Naive thymus-derived CD4-positive, alpha-beta T cell (primary cell): ENCODE measurements at places on chromosomes 12 and 14. TPM values are rescaled to one million over a fixed set of nuclear protein-coding genes. Genes with fewer than 3 reads are reported as not detected.

GRCh38 chr14:63638493-63638892 is 3.2 kb downstream of the WDR89 start:
- no peak for DNase-seq

DNA sequence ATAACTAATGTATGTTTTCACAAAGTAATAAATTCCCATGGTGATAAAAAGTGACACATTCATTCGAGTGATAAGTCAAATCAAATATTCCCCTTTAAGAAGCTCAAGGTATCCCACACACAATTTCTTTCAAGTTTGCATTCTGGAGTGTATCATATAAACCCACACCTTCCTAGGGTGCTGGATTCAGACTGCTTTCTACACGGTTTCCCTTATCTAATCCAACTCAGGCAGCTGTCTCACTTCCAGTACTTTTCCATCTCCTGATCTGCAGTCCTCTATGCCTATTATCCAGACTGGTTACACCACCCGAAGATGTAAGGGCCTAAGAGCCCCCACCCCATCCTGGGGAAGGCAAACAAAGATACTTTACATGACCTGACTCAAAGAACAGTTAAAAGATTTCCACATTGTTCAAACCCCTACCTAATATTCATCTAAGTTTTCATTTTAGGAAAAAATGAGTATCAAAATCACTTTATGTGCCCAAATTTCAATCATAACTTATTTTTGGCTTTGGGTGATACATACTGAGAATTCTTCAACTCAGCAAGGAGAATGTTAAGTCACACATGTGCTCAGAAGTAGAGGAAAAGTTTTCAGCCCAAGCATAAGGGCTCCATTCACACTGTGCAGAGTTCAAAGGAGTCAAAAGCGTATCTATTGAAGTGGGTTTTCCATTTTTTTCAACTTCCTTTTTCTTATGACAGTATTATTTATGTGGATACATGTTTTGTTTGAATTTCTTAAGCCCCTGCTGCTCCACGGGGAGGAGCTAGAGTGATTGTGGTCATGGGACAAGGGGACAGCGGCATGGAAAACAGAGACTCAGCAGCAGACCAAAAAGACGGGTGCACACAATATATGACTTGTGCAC is 41.8 kb downstream of the CORO1C start:
- DNase-seq: peak; percentile 47

DNA sequence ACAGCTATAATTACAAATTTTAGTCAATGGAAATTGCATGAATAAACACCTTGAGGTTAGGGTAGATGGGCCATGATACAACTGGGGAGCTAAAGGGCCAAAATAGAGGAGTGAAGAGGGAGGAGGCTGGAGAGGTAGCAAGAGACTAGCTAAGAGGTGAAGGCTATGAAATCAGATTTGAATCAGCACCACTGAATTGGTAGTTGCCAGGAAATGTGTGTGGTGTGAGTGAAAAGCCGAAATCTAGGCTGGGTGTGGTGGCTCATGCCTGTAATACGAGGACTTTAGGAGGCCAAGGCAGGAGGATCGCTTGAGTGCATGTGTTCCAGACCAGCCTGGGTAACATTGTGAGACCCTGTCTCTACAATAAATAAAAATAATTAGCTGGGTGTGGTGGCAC is 22.7 kb downstream of the YY1 start:
- DNase-seq: no peak

- DNase-seq: no peak
These were observed 42.0 kb downstream of the GLIPR1L2 start for GRCh38 chr12:75432924-75433323.

The PRB2 gene
- not detected for total RNA-seq

- DNase-seq: no peak
These were observed 88.3 kb downstream of the OTOGL start for GRCh38 chr12:80187660-80188090.

DNA sequence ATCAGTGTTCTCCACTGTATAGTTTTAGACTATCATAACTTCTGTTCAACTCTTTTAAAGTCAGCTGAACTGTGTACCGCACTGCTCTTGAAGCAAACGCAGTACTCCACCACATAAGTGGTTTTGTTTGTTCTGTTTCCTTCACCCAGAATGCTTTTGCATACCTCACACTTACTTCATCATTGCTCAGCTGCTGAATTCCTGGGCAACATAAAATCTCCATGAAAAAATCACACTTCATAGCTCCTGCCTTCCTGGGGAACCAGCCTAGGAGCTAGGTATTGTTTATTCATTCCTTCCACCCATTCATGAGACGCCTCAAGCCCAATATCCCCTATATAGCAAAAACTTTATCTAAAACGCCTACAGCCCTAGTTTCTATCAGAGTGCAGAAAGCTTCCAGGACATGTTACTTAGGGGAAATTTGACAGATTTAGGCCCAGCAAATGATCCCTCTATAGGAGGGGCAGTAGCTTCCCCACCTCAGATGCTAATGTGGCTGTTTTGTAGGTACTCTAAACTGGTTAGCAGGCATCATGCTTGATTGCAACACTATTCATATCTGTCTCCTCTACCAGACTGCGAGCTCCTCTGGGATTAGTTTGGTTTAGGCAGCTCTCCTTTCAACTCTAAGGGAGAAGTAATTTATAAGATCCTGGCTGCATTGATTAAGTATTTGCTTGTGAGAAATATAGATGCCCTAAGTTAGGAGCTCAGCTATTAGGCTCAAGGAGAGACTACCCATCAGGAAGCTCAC is 44.5 kb downstream of the LRRC9 start:
- no peak for DNase-seq

The ARHGEF25 gene
- total RNA-seq: 0.70 and 1.6 TPM in 2 replicates
